T-helper 2 cell (primary cell): ENCODE measurements at places on chromosomes 2 and 18.

DNA sequence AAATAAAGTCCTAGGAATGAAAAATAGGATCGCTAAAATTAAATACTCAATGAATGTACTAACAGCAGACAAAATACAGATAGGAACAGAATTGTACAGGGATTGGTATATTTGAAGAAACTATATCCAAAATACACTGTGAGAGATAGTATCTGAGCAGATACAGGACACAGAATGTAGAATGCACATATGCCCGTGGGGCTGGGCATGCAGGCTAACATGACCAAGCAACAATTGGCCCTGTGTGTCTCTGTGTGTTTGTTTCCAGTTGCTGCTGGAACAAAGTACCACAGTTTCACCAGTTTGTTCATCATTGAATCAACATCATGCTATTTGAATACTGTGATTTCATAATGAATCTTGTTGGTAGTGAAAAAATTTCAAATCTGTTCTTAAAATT lies 127.6 kb downstream of the PMAIP1 start:
- no peak for DNase-seq

DNA sequence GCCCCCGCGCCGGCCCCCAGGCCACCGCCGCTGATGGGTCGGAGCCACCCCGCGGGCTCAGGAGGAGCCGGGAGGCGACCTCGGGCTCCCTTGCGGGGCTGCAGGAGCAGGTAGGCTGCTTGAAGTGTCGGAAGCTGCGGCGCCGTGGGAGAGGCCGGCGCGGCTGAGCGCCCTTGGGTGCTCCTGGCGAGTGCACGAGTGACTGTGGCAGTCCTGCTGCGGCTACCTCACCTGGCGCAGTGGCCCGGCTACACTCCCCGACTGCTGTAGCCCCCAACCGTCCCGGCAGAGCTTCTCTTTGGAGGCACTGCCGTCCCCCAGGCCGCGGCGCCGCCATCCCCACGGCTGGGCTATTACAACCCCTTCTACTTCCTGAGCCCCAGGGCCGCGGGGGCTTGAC lies 10.0 kb upstream of the LYPD6 start:
- no peak for DNase-seq

DNA sequence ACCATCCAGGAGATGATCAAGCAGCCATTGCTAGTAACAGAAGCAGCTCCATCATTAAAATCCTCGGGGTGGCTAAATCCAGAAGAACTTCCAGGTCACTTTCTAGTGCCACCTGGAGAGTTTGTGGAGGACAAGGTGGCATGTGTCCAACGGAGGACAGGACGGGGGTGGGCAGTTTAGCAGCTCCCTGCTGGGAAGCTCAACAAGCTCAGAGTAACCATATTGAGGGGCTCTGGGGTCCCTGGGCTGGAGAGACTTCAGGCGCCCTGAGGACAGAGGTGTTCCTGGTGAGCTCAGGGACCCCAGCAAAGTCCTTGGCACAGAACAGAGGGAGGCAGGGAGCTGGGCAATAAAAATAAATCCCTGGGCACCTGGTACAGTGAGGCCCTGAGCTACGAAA lies 140.0 kb upstream of the FHL2 start:
- DNase-seq, result no peak

DNA sequence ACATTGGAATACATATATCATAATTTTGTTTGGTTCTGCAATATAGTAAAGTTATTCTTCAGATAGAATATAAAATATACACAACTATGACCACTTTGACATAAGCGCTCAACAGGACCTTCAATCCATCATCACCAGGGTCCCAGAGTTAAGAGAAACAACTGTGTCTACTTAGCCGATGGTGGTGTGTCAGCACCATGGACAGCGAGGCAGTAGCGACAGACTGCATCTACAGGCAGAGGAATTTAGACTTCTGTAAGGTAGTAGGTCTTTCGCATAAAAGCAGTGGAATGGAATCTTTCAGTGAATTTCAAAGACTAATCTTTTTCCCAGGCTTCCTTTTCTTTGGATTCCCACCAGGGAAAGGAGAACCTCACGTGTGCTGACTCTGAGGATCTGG lies 20.5 kb upstream of the LRPPRC start:
- peak; percentile 56 for DNase-seq
